CD4-positive, alpha-beta T cell (primary cell): ENCODE measurements at places on chromosomes 3 and 15. TPM values are rescaled to one million over a fixed set of nuclear protein-coding genes. Genes with fewer than 3 reads are reported as not detected.

GRCh38 chr3:126300001-126300760 is 57.0 kb downstream of the KLF15 start:
- no peak for DNase-seq

GRCh38 chr15:25649390-25649789 is 210.6 kb upstream of the UBE3A start:
- no peak for DNase-seq

- no peak for DNase-seq
Measured at GRCh38 chr15:48563934-48564333, 81.6 kb downstream of the FBN1 start.

DNA sequence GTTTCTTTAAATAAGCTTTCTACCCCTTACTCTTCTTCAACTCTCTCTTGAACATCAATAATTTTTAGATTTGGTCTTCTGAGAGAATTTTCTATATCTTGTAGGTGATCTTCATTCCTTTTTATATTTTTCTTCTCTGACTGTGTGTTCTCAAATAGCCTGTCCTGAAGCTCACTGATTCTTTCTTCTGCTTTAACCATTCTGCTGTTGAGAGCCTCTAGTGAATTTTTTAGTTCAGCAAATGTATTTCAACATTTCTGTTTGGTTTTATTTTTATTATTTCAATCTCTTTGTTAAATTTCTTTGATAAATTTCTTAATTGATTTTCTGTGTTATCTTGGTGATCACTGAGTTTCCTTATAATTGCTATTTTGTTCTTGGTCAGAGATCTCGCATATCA is 19.6 kb downstream of the IQCH start:
- DNase-seq, result no peak

GRCh38 chr3:141878817-141879216 is 2.4 kb downstream of the ATP1B3 start:
- no peak for DNase-seq

DNA sequence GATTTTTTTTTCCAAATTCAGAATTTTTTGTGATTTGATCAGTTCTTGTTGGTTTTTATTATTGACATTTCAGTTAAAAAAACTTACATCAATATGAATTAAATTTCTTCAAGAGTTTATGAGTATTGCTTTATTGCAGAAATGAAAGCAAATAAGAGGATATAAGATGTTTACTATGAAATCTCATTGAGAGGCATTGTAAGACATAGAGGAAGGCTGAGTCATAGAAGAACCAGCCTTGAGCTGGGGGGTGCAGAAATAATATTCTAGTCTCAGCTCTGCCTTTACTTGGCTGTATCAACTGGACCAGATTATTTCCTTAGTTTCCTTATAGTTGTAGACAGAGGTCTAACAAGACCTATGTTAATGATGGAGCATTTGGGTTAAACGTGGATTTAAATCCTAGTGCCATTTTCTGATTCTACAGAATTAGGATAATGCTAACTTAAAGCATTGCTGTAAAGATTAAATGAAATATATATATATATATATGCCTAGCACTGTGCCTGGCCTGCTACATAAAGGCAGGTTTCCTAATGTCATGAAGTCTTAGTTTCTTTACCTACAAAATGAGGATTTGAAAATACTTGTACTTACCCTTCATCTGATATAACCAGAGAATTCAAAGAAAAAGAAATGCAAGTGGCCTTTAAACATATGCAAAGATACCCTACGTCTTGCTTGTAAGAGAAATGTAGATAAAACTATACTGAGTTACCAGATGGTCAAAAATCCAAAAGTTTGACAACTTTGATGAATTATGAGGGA is 7.3 kb downstream of the FAM98B start:
- no peak for DNase-seq

GRCh38 chr15:45307230-45307924 is 55.3 kb downstream of the SLC28A2 start:
- DNase-seq, result peak; percentile 22

DNA sequence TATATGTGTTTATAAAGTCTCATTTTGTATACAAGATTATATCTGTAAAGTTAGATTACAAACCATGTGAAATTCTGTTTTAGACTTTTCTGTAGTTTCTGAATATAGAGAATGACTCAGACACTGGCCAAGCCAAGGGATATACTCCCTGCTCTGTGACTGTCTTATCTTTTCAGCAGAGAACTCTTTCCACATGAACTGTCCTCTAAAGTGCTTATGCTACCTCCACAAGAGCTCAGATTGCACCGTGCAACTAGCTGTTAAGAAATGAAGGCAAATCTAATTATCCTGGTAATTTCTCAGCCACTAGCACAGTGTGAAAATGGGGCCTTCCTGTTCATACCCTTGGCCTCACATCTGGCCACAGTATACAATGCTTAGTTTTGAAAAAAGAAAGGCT is 44.3 kb upstream of the CPNE4 start:
- no peak for DNase-seq

The ETFA gene
- total RNA-seq, result 15.2 TPM

The PLAAT1 gene
- total RNA-seq, result not detected
